ENCODE measurements at places on chromosomes 16 and 17.

DNA sequence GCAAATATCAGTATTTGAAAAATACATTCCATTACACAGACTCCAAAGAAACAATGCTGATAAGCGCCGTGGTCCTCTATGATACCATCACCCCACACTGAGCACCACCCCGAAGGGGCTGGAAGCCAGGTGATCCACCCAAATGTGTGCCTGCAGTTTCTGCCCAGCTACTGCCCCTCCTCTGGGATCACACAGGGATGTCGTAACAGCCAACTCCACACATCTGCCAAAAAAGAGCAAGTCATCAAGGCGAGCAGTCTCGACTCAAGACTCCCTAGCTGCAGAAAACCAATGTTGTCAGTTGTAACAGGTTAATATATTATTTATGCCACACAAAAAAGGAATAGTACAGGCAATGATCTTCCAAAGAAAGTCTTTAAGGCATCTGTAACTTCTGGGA lies 21.0 kb downstream of the CYB5D2 start:
- DNase-seq, result no peak

GRCh38 chr16:4371357-4372000 lies at the start of gene VASN:
TSS of gene VASN (plus strand) at chr16:4371848. CDS start at chr16:4380878, 9,030 bp downstream.
- DNase-seq, result peak; percentile 55

DNA sequence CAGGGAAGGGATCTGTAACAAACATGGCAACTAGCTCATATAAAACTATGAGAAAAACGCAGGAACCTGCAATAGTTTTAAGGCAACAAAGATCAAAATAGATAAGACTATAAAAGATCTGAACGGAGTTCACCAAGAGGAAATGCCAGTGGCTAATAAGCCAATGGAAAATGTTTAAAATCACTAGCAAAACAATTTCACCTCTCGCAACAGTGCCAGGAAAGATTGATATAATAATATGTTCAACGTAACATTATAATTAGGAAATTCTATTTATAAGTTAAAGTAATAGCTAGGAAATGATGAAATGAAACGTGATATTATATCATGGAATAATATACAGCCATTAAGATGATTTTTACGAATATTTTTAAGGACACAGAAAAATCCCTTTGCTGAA lies 16.0 kb downstream of the MRC2 start:
- DNase-seq, result no peak

GRCh38 chr16:68287276-68288251 lies 23.2 kb downstream of the SLC7A6OS start:
- no peak for DNase-seq

- DNase-seq, result no peak
Measured at GRCh38 chr17:42898147-42898811, 2.3 kb upstream of the G6PC1 start.

DNA sequence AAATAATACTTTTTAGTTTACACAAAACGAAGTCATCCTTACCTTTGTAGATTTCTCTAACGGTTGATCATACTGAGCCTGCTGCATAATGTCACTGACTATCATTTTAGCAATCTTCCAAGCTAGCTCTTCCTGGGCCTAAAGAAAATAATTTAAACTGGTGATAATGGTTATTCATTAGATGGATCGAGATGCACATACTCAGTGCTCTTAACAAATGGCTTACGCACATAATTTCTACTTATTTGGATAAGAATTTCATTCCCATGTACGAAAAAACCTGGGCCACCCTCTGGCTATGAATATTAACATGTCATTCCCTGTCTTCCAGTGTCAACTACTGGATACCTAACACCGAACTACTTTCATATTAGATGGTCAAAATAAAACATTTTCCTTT lies 41.4 kb upstream of the ULK2 start:
- no peak for DNase-seq

DNA sequence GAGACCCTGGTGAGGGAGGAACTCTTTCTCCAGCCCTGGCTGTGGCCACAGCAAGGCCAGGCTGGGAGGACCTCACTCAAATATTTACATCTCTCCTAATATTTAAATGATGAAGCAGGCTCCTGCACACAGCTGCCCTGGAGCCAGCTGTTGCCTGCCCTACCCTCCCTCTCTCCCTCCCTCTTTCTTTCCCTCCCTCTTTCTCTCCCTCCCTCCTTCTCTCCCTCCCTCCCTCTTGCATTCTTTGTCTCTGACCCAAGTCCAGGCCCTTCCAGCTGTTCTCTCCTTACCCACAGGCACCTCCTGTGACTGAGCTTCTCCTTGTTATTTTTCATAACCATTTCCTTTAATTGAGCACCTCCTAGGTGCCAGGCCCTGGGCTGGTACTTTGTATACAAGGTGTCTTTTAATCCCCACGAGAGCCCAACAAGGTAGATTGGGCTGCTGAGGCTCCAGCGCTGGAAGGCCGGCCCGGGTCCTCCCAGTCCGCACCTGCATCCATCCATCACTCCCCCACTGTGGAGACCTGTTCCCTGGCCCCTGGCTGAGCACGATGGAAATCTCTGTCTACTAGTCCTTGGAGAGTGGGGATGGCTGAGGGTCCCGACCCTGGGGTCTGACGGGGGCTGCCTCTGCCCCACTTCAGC lies 242.3 kb downstream of the SEC14L1 start:
- DNase-seq, result no peak

DNA sequence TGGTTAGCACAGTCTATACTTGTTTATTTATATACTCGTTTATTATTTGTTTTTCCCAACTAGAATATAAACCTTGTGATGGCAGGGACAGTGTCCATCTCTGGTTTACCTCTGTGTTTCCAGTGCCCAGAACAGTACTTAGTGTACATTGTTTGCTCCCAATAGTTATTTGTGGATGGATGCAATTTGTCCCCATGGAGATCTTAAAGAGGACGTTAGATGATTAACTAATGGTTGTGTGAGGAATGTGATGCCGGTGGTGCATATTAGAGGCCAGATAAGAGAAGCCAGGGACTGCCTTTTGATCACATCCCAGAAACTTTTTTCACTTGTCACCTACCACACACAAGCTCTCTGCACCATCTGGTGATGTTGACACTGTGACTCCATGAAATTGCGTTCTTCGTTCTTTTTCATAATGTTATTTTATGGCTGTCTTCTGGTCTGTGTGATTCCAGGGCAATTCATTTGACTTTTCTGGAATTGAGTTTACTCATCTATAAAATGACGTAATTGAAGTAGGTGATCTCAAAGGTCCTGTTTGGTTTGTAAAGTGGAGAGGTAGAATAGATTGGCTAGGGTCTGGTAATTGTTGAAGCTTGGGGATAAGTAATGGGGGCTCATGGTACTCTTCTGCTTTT lies 1.2 kb downstream of the COX10 start:
- no peak for DNase-seq

DNA sequence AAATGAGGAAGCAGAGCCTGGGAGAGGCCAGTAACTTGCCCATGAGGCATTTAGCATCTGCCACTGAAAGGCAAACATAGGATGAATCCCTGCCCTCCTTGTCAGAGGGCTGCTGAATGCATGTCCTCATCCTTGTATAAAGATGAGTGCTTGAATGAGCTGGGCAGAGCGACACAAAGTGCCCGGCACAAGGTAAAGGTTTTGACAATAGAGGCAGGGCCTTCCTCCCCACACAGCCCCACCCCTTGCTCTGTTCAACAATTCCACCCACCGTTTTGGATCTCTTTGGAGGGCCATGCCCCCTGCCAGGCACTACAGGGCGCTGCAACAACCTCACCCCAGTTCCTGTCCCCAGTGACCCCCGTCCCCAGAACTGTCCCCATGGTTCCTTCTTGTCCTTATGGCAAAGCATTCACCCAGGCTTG lies 1.4 kb upstream of the KRT19 start:
- DNase-seq, result no peak

- peak; percentile 57 for DNase-seq
Measured at GRCh38 chr17:44219108-44219615, 313 bp downstream of the UBTF start.

Measured in activated CD4-positive, alpha-beta T cell treated with anti-CD3 and anti-CD28 coated beads, Interleukin-2, amount 50 U/mL, for 4 hours (primary cell).